Right ventricle myocardium inferior (tissue), 1 donor: ENCODE measurements at places on chromosomes 3 and 15. TPM values are rescaled to one million over a fixed set of nuclear protein-coding genes. Genes with fewer than 3 reads are reported as not detected.

DNA sequence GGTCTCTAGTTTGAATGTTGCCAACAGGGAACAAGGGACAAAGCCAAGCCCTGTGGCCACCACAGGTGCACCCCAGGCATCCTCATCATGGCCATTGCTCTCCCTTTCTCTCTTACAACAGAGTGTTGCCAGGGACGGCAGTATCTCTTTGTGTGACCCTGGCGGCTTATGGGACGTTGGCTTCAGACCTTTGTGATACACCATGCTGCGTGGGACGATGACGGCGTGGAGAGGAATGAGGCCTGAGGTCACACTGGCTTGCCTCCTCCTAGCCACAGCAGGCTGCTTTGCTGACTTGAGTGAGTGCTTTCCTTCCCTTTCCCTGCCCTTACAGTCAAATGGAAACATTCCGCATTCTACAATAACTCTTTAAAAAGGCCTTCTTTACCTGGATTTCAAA is 38.2 kb downstream of the BOC start:
- no peak for DNase-seq

GRCh38 chr3:9291821-9292410 is 42.5 kb upstream of the SRGAP3 start:
- no peak for DNase-seq

- DNase-seq = no peak
Observed at GRCh38 chr3:10119376-10119775, 3.9 kb downstream of the BRK1 start.

Gene ZNF385D
- 2.6 TPM for total RNA-seq

Gene RAD51
- 2.0 TPM for total RNA-seq
